Myocyte (in vitro differentiated cells): ENCODE measurements at places on chromosomes 6 and 20. TPM values are rescaled to one million over a fixed set of nuclear protein-coding genes. Genes with fewer than 3 reads are reported as not detected.
A peak's percentile ranks its signal among the peaks of the same experiment; 100 is the strongest.

- DNase-seq, result no peak
Observed at GRCh38 chr6:27451660-27452390, 21.1 kb downstream of the ZNF184 start.

DNA sequence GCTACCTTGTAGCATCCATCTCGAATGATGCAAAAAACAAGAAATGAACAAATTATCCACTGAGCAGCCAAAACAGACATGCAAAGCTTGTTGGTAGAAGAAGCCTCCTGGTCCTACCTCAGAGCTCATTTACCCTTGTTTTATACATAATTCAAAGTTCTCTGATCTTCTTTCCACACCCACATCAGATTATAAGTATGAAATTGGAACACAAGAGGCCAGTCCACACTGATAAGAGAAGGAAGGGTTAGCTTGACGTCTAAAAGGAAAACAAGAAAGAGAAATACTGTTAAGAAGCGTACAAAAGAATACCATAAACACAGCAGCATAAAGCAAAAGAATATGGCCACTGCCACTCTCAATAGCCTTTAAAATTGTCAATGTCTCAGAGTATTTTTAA is 49.7 kb downstream of the FAM83B start:
- no peak for DNase-seq

GRCh38 chr6:163739966-163740365 is 325.4 kb downstream of the QKI start:
- DNase-seq, result no peak

DNA sequence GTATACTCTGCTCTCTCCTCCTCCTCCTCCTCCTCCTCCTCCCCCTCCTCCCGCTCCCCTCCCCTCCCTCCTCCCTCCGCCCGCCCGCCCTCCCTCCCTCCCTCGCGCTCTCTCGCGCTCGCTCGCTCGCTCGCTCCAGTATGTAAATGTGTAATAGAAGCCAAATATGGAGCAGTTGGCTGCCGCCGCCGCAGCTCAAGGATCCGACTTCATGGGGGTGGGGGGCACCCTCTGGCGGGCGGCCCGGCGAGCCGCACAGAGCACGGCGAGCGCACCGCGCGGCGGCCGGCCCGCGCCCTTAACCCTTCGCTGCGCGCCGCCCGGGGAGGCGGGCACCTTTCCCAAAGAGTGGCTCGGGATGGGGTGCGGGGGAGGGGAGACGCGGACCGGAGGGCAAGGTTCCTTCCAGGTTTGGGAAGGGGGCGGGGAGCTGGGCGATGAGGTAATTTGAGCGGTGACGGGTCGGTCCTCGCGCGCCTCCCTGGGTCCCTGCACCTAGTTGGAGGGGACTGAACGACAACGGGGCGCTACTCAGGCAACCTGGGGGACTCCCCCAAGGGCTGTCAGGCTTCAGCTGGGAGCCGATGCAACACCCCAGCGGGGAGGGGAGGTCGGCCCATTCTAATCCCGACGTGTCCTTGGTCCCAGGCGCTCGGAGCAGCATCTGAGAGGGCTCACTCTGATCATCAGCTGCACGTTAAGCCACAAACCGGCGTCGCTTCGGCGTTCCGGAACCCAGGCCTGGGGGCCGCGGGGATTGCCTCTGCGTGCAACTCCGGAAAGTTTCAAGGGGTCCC is 409 bp upstream of the ATXN1 start:
- DNase-seq, result peak; percentile 93

Gene CHD6
- 18.2 and 21.5 TPM in 2 replicates for total RNA-seq

GRCh38 chr6:52108128-52108527 is 20.7 kb upstream of the PKHD1 start:
- peak; percentile 99 for DNase-seq

GRCh38 chr20:33630507-33630906 is 31.6 kb upstream of the C20orf144 start:
- DNase-seq, result no peak

- peak; percentile 71 for DNase-seq
Observed at GRCh38 chr20:54062812-54063280, 7.5 kb downstream of the BCAS1 start.

DNA sequence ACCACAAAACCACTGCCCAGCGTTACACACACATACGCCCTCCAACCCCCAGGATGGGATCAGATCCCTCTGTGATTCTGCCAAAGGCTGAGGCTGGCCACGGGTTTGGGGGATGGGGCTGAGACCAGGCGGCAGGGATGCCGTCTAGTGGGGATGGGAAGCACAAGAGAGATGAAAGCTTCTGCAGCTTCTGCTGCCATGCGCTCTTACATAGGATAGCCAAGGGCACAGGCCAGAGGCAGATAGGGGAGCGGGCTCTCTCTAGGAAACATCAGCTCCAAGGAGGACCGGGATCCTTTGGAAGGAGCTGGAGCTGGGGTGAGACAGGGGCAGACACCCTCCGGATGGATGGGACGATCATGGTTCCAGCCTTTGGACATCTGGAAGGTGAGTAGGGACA is 18.7 kb upstream of the RIN2 start:
- DNase-seq, result no peak

- peak; percentile 4 for DNase-seq
Observed at GRCh38 chr20:46174469-46175126, 56.5 kb downstream of the CD40 start.

DNA sequence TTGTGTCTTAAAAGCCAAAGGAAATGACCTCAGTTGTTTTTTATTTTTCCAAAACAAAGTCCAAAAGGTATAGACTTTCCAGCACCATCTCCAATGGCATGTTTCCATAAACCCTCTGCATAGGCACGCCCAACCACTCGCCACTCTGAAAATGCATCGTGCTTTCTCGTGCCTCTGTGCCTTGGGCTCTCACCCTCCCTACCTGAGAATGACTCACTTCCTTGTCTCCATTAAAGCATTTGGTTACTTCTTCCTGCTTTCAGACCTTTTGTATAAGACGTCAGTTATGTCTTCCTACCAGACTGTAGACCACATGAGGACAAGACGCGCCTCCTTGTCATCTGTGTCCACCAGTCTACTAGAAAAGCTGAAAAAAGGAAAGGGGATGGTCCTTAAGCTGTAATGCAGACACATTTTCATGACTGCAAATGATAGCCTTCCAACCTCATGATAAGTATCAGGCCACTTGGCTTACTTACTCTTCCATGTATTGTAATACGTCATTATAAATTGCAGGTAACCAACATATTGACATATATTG is 61.2 kb upstream of the CDYL start:
- no peak for DNase-seq

Gene STX11
- 0.57 and 1.9 TPM in 2 replicates for total RNA-seq

- no peak for DNase-seq
Observed at GRCh38 chr20:24212494-24212893, 223.9 kb upstream of the GGTLC1 start.

GRCh38 chr6:90288404-90288803 is 8.2 kb downstream of the BACH2 start:
- DNase-seq, result no peak

Gene L3MBTL3
- total RNA-seq, result 6.5 and 13.8 TPM in 2 replicates

DNA sequence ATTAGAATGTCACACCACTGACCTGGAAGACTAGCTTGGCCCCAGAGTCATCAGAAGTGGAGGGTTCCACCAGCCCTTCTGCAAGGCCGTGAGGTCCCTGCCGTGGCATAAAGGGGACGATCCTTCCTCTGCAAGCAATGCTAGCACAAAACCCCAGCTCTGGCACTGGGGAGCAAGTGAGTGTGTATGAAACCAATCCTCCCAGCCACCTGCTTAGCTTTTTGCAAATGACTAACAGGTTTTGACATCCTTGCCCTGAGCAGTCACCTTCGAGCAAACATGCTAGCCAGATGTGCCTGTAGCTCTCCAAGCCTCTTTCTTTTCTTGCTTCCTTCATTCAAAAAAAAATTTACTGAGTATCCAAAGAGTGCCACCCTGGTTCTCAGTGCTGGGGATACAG is 8.6 kb downstream of the SULF2 start:
- no peak for DNase-seq

Gene SLC26A8
- not detected in 2 replicates for total RNA-seq

DNA sequence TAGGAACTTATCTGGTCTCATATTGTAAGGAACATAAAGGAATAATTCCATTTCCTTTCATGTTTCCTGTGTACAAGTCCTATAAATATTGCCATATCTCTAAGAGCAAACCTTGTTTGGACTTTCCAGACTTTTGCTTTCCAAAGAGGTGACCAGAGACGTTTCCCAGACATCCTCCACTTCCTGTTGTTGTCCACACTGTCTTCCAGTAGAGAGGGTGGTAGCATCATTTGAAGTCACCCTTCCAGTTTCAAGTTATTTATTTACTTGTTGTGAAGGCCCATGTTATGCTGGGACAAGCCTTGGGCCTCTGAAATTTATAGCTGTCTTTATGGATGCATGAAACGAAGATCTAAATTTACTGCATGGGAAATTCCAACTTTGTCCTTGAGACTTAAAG is 10.6 kb upstream of the TGM3 start:
- no peak for DNase-seq

- peak; percentile 28 for DNase-seq
Observed at GRCh38 chr6:80940571-80940970, 811.9 kb downstream of the TENT5A start.

DNA sequence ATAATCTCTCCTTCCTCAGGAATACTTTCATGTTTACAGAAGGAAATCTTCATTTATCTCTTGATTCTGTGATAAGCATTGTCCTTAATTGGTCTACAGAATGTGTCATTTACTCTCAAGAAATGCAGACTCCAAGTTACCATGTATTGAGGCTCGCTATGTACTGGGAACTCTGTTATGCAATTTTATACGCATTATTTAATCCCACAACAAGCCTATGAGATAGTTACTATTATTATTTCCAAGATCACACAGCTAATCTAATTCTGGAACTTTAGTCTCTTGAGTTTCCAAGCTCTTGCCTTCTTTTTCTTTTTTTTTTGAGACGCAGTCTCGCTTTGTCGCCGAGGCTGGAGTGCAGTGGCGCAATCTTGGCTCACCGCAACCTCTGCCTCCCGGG is 30.0 kb upstream of the RAB23 start:
- DNase-seq, result no peak

- no peak for DNase-seq
Observed at GRCh38 chr6:88013554-88013953, 34.1 kb upstream of the SPACA1 start.

GRCh38 chr20:63442100-63442493 is 30.4 kb downstream of the KCNQ2 start:
- peak; percentile 47 for DNase-seq

GRCh38 chr20:40892642-40893041 is 136.0 kb upstream of the TOP1 start:
- no peak for DNase-seq

- DNase-seq, result no peak
Observed at GRCh38 chr20:60095456-60095855, 137.2 kb downstream of the CDH26 start.

Gene ABCF1
- 59.6 and 66.3 TPM in 2 replicates for total RNA-seq

DNA sequence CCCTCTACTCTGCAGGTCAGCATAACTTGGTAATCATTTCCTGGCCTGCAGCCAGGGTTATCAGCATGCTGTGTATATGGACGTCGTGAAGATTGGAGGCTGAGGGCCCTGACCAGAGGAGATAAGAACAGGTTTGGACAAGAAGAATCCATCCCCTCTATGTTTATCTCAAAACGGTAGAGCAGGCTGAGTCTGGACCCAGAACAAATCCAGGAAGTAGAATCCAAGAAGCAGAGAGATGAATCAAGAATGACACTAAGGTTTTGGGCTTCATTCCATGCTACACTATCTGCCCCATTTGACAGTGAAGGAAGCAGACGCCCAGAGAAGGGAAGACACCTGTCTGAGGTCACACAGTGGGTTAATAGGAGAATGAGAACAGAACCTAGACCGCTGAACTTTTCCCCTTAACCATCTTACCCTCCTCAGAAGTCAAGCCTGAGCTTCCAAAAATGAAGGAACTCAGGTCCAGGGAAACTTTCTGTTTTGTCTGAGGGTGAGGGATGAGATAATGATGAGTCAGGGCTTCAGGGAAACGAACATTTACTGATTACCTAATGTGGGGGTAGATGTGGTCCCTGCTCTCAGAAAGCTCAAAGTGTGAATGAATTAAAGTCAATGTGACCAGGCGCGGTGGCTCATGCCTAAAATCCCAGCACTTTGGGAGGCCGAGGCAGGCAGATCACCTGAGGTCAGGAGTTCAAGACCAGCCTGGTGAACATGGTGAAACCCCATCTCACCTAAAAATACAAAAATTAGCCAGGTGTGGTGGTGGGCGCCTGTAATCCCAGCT is 9.4 kb upstream of the COMMD7 start:
- DNase-seq, result no peak

Gene SLC35F1
- total RNA-seq, result not detected in 2 replicates

Gene RNGTT
- 16.6 and 17.4 TPM in 2 replicates for total RNA-seq

- DNase-seq, result no peak
Observed at GRCh38 chr6:143859891-143860660, 4.2 kb upstream of the ZC2HC1B start.

GRCh38 chr20:20060234-20060998 is 8.1 kb downstream of the CFAP61 start:
- peak; percentile 41 for DNase-seq

- DNase-seq, result no peak
Observed at GRCh38 chr6:157707576-157707975, 115.5 kb upstream of the SNX9 start.

DNA sequence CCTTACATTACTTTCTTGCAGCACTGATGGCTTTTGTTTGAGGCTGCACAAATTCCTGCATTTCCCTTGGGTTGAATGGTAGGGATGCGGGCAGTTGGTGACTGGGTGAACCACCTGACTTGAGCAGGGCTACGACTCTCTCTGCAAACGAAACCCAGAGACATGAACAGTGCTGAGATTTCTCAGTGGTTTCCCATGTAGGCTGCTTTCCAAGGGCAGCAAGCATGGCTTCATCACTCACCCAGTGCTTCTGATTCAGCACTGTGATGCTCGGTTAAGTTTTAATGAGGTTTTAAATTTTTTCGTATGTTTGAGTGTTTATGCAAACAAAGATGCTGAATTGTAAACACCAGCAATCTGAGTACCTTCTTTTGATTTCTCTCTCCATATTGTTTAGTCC is 127.2 kb downstream of the MTHFD1L start:
- no peak for DNase-seq

DNA sequence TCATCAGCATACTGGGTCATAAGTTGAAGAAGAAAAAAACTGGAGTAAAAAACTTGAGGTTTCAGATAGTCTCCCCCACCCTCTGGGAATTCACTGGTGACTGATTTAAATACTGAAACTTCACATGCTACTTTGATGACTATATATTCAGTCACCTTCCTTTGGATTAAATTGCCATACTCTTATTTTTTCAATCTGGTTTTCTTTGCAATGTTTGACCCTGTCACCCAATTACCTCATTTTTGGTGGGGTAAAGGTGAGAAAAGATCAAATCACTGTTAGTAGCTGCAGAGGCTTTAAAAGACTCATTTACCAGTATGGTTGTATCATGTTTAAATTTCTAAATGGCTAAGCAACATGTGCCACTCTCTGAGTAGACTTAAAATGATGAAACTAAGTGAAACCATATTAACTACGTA is 862.7 kb upstream of the FLRT3 start:
- no peak for DNase-seq

- DNase-seq, result no peak
Observed at GRCh38 chr20:60306551-60306950, 348.3 kb downstream of the CDH26 start.

Gene JPH2
- total RNA-seq, result 263 and 339 TPM in 2 replicates

Gene FAXC
- total RNA-seq, result 0.11 and 3.0 TPM in 2 replicates
